ENCODE measurements at places on chromosomes 11 and 22. TPM values are rescaled to one million over a fixed set of nuclear protein-coding genes. Genes with fewer than 3 reads are reported as not detected.

The RFPL3 gene
- polyA plus RNA-seq, result 0.35 TPM

The PSMC3 gene
- 136 TPM for polyA plus RNA-seq

The ART1 gene
- 2.9 TPM for polyA plus RNA-seq

The OSBP2 gene
- 7.5 TPM for polyA plus RNA-seq

The USP2 gene
- 38.0 TPM for polyA plus RNA-seq
